Left renal pelvis (tissue), 4 donors: ENCODE measurements at places on chromosomes 5 and 9. TPM values are rescaled to one million over a fixed set of nuclear protein-coding genes. Genes with fewer than 3 reads are reported as not detected.

DNA sequence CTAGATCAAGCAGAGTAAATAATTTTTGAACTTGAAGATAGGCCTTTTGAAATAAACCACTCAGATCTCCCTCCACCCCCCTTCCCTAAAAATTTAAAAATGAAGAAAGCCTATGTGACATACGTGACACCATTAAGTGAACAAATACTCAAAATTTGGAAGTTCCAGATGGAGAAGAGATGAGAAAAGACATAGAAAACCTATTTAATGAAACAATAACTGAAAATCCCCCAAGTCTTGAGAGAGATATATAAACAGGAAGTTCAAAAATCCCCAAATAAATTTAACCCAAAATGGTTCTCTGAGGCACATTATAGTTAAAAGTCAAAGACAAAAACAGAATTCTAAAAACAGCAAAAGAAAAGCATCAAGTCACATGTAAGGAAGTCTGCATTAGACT lies 428.6 kb downstream of the PSAT1 start:
- DNase-seq, result no peak

DNA sequence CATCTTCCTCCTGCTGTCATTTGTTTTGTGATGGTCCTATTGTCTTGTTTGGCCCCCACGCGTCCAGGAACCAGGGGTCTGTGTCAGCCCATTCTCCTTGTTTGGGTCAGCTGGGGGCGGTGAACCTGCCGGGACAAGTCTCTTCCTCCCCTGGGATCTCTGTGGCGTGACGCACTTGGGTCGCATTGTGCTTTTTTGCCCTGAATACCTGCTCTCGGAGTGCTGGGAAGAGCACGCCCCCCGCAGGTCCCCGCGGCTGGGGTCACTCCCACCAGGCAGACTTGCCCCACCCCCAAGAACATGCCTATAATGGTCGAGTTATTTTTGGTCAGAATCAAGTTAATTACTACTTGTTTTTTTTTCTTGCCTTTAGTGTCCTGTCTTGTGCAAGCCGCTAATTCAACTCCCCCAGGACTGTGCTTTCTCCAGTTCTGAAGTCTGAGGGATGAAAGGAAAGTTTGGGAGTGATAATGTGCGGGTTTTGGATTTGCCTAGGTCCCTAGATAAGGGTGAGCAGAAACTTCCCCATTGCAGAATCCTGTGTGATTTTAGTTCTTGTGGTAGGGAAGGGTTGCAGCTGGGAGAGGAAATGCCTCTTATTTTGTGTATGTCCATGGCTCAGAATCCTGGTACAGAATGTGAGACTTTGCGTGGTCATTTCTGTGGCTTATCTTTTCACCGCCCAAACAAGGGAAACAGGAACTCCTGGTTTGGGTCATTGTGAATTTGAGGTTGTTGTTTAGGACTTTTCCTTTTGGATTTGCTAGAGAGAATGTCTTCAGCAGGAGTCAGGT lies 789 bp downstream of the ACER2 start:
- no peak for DNase-seq

DNA sequence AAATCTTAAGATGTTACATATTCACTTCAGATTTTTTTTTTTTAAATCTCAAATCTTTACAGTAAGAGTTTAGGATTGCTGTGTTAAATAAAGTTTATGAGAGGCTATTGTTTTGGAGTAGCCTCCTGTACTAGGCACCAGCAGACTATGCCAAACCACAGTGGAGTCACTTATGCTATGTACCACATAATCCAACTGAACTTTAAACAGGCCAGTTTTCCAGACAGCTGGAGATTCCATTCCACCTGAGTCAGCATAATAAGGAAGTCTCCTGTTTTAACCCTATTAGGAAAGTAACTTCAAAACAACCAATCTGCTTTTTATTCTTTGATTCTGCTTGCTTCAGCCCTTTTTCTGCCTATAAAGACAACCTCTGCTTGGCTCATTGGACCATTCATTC lies 205.2 kb downstream of the CSNK1G3 start:
- no peak for DNase-seq

DNA sequence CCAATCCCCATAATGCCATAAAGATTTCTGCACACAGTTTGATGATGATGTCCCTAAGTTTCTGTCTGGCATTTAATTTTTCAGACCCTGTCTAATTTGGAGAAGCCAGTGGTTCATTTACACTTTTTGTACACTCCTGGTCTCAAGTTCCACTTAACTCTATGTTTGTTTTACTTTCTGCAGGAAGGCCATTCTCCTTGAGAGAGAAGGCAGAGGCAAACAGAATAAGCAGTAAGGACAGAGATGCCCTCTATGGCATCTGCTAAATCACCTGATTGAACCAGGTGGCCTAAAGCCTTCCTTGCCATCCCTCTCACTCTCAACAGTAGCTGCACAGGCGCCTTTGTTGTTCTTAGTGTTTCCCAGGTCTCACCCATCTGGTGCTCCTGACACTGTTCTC lies 86.1 kb upstream of the LRRTM2 start:
- DNase-seq, result no peak

DNA sequence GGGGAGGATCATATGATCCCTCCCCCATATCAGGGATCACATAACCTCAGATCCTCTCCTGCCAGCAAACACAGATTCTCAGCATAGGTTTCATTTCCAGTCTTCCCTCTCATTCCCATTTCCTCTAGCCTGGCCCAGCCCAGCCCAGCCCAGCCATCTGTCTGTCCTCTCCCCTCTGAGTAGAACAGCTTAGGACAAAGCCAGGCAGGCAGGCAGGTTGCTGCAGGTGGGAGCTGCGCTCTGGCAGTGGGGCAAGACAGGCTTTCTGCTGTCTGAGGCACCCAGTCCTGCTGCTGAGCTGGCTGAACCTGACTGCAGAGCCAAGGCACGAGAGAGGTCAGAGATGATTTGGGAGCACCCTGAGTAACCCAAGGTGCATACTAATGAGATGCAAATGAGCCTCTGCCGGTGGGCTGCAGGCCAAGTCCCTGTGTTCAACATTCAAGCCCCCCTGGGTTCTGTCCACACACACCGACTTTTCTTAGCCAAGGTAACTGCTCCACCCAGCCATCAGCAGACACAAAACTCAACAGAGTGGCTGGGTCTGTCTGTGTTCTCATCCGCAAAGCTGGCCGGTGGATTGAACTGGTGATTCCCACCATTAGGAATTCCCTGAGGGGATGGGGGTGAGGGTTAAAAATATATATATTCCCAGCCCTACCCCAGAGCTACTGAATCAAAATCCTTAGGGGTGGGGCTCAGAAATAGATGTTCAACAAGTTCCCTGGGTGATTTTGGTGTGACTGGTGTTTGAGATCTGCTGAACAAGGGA lies 9.1 kb downstream of the FAT2 start:
- DNase-seq, result no peak

GRCh38 chr5:131671994-131672655 lies 37.1 kb upstream of the RAPGEF6 start:
- peak; percentile 22 for DNase-seq

GRCh38 chr5:96942078-96942477 lies 6.2 kb downstream of the LNPEP start:
- no peak for DNase-seq

DNA sequence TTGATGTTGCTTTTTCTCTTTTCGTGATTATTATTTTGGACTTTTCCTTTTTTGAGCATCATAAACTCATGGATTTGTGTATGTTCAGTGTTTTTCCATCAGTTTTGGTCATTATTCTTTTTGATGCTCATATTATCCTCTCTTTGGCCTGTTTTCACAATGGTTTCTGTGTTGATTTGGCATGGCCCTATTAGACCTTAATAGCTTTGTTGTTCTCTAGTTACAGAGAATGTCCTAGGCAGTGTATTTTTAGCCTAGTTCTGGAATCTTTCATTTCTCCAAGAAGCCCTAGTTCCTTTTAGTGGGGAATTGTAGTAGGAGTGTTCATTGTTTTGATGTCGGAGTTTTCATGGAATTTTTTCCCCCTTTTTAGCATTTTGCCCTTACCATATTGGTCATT lies 41.3 kb upstream of the ROPN1L start:
- no peak for DNase-seq

DNA sequence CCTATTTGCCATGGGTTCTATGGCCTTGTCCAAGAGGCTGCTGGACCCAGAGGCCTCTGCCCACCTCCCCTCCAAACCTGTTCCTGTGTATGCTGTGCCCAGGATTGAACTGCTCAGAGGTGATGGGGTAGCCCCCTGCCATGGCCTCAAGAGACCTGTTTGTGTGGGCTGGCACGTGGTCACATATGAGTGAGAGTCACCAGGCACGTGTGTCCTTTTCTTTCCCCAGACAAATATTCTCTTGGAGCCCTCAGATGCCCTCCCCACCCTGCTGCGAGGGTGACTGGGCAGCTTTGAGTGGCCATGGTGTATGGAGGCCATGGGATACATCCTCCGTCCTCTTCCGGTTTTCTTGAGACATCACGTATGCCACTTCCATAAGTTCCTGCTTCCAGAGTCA lies 10.9 kb upstream of the TCOF1 start:
- DNase-seq, result no peak

GRCh38 chr5:90097082-90097477 lies 312.5 kb downstream of the CETN3 start:
- DNase-seq, result no peak

DNA sequence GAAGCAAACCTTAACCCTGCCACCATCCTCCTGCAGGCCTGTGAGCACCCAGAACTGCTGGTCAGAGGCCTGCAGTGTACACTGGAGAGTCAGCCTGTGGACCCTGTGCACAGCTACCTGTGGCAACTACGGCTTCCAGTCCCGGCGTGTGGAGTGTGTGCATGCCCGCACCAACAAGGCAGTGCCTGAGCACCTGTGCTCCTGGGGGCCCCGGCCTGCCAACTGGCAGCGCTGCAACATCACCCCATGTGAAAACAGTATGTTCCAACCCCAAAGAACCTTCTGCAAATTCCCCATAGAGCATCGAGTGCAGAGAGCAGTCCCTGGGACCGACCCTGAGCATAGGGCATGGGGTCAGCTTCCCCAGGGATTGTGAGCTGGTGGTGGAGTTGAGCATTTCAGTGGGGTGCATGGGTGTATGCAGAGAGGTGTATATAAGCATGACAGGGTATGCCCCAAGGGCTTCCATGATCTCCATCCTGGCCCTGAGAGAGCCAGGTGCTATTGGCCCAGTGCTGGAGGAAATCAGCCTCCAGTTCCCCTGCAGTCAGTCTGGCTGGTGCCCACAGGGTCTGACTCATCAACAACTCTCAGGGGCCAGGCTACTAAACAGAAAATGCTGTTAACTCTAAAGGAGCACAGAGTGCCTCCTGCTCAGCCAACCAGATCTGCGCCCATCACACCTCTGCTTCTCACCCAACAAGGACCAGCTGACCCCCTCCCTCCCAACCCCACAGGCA lies 126.2 kb downstream of the SAXO1 start:
- no peak for DNase-seq

DNA sequence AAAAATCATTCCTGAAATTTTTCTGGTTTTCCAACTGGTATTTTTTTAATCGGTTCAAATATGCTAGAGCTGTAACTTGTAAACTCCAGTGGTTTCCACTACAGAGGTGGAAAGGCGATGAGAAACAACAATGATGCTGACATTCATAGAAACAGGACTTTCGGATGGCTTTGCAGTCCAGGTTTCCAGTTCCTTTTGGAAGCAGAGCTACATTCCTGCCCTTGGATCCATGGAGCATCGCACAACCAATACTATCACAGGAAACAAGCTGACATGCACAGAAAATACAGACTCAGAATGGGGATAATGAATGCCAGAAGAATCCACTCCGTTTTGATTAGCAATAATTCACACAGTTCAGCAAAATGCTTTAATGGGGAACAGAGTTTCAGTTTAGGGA lies 140.0 kb downstream of the EPB41L4A start:
- no peak for DNase-seq

- no peak for DNase-seq
Observed at GRCh38 chr5:15260356-15261268, 239.4 kb upstream of the FBXL7 start.

GRCh38 chr9:90818279-90818678 lies 16.7 kb downstream of the SYK start:
- DNase-seq, result peak; percentile 41

- DNase-seq, result no peak
Observed at GRCh38 chr5:38456657-38457399, 99.6 kb downstream of the LIFR start.

DNA sequence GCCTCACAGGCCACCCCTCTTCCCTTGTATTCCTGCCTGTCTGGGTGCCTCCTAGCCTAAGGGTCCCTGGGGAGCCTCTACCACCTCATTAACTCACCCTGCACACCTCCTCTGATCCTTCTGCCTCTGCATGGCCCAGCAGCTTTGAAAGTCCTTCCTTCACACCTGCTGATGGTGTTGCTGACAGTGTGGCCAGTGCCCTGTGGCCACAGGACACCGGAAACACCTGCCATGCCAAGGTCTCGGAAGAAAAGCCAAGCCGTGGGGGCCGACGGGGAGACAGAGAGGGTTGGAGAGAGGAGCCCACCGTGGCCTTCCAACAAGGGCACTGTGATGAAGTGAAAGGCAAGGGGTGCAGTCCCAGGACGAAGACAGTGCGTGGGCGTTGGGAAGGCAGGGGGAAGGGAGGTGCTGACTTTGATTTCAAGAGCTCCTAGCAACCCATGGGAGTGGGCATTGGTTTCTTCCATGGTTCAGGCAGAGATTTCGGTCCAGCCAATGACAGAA lies 4.1 kb downstream of the BTNL9 start:
- DNase-seq, result no peak

DNA sequence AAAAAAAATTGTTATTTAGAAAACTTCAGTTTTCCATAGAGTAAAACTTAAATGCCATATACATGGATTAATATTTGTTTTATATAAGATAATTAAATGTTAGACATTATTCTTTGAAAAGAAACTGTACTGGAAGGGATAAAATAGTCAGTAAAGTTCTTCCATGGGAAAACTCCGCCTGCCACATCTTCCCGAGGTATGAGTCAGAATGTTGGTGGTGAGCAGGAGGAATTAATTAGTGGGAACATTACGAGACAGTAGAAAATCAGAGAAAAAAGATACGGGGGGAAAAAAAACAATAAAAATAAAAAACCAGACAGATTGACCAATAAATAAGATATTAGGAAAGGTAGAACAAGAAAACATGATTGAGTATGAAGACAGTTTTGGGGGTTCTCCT lies 930.3 kb upstream of the C9orf72 start:
- DNase-seq, result no peak

DNA sequence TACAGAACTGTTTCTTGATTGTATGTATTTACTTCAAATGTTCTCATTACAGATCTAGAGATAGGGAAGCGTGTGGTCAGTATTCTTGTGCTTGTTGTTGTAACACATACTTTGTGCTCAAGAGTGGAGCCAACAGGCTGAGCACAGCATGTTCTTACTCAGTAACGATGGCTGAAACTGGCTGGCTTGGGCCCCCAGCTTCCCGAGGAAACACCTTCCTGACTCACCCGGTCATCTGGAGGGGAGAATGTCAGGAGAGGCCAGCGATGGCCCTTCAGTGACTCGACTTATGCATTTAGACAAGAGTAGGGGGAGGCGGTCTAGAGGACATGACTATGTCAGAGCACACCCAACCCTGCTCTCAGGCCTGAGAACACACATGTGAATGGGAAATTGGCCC lies 25.6 kb downstream of the ZNF474 start:
- DNase-seq, result no peak

Gene SLC25A48
- 3.3 TPM for polyA plus RNA-seq

Gene MLANA
- 0.74 TPM for polyA plus RNA-seq

Gene GZMA
- polyA plus RNA-seq, result 0.67 TPM

Gene OR1J2
- not detected for polyA plus RNA-seq

Gene SOHLH1
- not detected for polyA plus RNA-seq

Gene PPP6C
- polyA plus RNA-seq, result 45.3 TPM

Gene IL3
- polyA plus RNA-seq, result not detected

Gene IL33
- 13.8 TPM for polyA plus RNA-seq

Gene CSF1R
- polyA plus RNA-seq, result 15.4 TPM

Gene LCN2
- 1.3 TPM for polyA plus RNA-seq

Gene ECSCR
- 26.3 TPM for polyA plus RNA-seq

Gene SPATA31A3
- polyA plus RNA-seq, result not detected
